ENCODE measurements at places on chromosomes 13 and 19.

DNA sequence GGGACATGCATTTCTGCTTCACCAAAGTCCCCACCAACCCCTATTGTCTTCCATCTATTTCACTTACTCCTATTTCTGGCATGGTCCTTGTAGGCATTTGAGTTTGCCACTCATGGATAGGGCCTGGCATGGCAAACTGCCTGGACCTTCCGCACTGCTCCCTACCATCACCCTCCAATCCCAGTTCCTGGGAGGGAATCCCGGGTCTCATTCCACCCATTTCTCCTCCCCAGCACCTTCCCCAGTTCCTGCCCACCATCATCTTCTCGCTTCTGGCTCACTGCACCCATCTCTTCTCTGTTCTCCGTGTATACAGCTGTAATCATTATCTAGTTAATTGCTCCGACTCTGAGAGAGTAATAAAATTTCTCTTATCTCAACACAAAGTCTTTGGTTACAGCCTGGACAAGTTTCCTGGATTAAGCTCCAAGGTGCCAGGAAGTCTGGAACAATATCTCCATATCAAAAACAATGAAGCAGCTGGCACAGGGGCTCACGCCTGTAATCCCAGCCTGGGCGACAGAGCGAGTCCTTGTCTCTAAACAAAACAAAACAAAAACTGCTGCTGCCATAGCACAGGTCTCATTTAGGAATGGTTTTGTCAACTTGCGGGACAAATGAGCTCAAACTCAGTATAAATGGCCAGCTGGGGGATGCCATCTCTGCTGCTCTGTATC lies 17.0 kb upstream of the COX7A1 start:
- no peak for DNase-seq

DNA sequence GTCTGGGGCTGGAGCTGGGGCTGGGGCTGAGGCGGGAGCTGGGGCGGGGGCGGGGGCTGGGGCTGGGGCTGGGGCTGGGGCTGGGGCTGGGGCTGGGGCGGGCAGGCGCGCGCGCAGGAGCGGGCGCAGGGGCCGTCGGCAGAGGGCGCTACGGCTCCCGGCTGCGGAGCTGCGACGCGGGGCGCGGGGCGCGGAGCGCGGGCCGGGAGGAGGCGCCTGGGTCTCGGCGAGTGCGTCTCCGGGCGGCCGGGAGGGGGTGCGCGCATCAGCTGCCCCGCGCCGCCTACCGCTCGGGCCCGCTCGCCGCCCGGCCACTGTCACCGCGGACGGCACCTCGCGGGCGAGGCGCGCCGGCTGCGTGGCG lies 422 bp upstream of the MTUS2 start:
- no peak for DNase-seq

GRCh38 chr13:32528358-32528757 lies 10.2 kb downstream of the N4BP2L2 start:
- no peak for DNase-seq

DNA sequence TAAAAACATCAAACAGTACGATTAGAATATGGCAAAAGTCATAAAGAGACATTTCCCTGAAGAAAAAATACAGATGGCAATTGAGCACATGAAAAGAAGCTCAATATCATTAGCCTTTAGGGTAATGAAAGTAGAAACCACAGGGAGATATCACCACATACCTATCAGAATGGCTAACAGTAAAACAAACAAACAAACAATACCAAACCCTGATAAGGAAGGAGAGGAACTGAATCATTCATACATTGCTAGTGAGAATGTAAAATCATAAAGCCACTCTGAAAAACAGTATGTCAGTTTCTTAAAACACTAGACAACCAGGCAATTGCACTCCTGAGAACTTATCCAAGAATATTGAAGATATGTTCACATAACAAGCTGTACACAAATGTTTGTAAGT lies 1342.5 kb upstream of the SLC10A2 start:
- peak; percentile 0 for DNase-seq

Data from HTR-8/SVneo (cell line).